Upper lobe of left lung (tissue), 6 donors: ENCODE measurements at places on chromosomes 12 and 14.

- H3K27me3 ChIP-seq = no peaks in the 10 kb centered on the region
- DNase-seq = peak; percentile 69
- H3K4me1 ChIP-seq = no peaks in the 10 kb centered on the region
- H3K4me3 ChIP-seq = no peak overlapping the region
- no peaks in the 10 kb centered on the region for H3K36me3 ChIP-seq
Observed at GRCh38 chr12:117212563-117213190, 22.4 kb upstream of the FBXO21 start.

DNA sequence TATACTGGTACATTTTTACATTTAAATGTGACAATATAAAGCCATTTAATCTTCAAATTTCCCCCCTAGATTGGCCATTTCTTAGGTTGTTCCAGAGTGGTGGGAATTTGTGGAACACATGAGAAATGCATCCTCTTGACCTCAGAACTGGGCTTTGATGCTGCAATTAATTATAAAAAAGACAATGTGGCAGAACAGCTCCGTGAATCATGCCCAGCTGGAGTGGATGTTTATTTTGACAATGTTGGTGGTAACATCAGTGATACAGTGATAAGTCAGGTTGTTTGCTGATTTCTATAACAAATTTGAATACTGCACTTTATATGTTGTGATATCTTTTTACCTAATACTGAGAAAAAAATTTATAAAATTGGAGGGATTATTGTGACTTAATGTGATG lies 7.6 kb upstream of the ZNF410 start:
- H3K4me1 ChIP-seq = no peaks in the 10 kb centered on the region
- H3K27ac ChIP-seq = no peak overlapping the region
- H3K4me3 ChIP-seq = no peak overlapping the region
- no peaks in the 10 kb centered on the region for H3K36me3 ChIP-seq
- DNase-seq = no peak

DNA sequence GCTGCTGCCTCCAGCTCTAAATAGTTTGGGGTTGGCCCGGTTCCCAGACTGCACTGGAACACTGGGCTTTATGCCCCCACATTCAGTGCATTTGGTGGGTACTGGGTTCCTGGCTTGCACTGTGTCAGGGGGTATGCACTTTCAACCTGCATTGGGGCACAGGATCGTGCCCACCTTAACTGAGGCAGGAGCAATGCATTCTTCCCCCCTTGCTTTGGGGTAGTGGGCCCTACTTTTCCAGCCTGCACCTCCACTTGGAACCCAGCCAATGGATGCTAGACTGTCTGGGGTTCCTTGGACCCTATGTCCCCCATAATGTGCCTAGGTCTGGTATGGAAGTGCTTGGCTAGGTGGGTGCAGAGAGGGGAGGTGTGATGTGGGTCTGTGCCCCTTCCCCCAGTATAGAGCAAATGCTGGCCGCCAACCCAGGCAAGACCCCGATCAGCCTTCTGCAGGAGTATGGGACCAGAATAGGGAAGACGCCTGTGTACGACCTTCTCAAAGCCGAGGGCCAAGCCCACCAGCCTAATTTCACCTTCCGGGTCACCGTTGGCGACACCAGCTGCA lies 615 bp downstream of the TARBP2 start:
- H3K27me3 ChIP-seq = no peaks in the 10 kb centered on the region
- H3K4me1 ChIP-seq = peaks cover 48% of the 10 kb centered on the region
- H3K4me3 ChIP-seq = peak overlapping the region; percentile 76
- peaks cover 26% of the 10 kb centered on the region for H3K36me3 ChIP-seq
- DNase-seq = peak; percentile 19
- H3K27ac ChIP-seq = peak overlapping the region; percentile 99

- no peaks in the 10 kb centered on the region for H3K27me3 ChIP-seq
- no peak overlapping the region for H3K4me3 ChIP-seq
- DNase-seq = no peak
- no peak overlapping the region for H3K27ac ChIP-seq
- H3K36me3 ChIP-seq = no peaks in the 10 kb centered on the region
- no peaks in the 10 kb centered on the region for H3K4me1 ChIP-seq
Observed at GRCh38 chr12:107891967-107892366, 117.5 kb downstream of the ASCL4 start.

- no peaks in the 10 kb centered on the region for H3K4me1 ChIP-seq
- H3K36me3 ChIP-seq = no peaks in the 10 kb centered on the region
- no peak overlapping the region for H3K4me3 ChIP-seq
- DNase-seq = no peak
- H3K27ac ChIP-seq = no peak overlapping the region
- no peaks in the 10 kb centered on the region for H3K27me3 ChIP-seq
Observed at GRCh38 chr12:133165776-133166175, 15.5 kb upstream of the ZNF268 start.
